ENCODE measurements at places on chromosomes 5 and 9.

DNA sequence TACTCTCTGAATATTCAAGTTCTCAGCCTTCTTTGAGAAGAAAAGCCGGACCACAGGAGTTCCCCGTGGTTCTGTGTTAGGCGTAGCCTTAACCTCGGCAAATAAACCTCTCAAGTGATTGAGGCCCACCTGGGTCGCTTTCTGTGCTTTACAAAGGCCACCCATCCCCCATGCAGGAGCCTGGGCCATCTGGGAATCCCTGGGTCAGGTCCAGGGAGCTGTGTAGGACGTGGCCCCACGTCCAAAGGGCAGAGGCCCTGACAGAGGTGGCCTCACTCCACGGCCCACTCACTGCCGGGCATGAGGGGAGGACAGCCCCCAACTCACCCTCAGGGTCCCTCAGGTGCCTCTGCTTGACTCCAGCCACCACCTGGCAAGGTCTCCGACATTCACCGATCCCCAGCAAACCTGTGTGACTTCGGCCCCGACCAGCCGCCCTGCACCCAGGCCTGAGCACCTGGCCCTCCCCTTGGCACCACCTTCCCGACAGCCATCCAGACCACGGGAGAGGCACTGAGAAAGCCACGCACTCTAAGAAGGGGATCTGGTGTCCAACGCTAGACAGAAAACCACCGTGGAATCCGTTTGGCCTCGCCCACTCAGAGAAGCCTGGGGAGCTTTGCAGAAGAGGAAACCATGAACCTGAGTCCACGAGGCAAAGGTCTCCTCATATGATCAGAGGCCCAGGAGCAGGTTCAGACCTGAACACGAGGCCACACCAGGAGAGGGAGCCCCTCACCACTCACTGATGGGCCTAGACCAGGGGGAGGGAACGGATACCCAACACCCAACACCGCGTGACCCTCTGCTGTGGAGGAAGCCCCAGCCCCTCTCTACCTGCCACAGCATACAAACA is 4.5 kb downstream of the SLC12A7 start:
- no peak for DNase-seq

DNA sequence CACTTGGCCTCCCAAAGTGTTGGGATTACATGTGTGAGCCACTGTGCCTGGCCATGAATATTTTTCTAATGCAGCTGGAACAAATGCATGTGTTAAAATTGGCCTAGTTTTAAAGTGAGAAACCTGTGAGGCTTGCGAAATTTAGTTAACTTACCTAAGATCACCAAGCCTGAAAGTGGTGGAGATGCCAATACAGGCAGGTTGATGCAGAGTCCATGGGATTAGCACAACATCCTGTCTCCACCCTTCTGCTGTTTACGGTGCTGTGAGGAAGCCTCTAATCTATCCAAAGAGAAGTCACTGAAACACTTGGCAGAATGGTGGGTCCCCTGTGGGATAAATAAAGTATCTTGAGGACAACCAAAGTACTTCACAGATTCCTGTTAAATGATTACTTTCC is 98.2 kb downstream of the PCSK5 start:
- DNase-seq, result no peak

GRCh38 chr5:58455480-58455879 is 4.4 kb downstream of the PLK2 start:
- DNase-seq, result peak; percentile 43

- DNase-seq, result no peak
These were observed 58.3 kb downstream of the SPOCK1 start for GRCh38 chr5:137440795-137441194.

- no peak for DNase-seq
These were observed 5.8 kb downstream of the ERGIC1 start for GRCh38 chr5:172839669-172840431.

DNA sequence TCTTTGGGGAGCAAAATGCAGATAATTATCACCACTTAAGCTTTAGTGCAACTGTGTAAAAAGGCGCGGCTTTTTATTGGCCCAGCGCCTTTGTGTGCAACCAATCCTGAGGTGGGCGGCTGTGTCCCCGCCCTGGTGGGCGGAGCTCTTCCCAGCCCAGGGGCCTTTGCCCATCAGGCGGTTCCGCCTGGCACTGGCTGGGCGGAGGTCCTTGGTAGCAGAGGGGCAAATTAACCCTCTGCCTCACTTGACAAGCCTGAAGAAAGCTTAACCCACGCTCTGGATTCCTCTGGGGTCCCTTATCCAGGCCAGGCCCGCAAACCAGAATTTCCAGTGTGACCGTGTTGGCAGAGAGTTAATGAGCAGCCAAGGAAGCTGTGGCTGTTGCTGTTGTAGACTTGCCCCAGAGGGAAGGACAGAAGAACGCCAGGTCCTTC is 12.8 kb upstream of the NIPAL4 start:
- DNase-seq, result no peak

DNA sequence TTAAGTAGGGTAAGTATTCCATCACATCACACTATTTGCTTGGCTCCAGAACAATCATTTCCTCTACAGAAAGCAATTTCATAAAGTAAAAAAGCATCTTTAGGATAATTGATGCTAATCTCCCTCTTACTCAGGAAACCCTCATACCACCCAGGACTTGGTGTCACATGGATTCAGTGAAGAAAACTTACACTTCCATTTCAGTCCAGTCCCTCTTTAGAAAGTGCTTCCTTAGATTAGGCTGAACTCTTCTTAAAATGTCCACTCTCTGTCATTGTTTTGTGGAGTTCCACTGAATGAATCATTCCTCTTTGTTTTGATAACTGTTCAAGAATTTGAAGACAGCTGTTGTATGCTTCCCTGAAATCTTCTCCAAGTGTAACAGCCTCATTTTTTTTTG is 144.0 kb upstream of the ZNF462 start:
- peak; percentile 51 for DNase-seq

GRCh38 chr9:82457298-82457697 is 468.7 kb downstream of the SPATA31D1 start:
- no peak for DNase-seq

GRCh38 chr9:37706290-37706689 is 47.3 kb upstream of the TRMT10B start:
- no peak for DNase-seq

GRCh38 chr5:94777056-94777880 is 158.8 kb downstream of the SLF1 start:
- no peak for DNase-seq

DNA sequence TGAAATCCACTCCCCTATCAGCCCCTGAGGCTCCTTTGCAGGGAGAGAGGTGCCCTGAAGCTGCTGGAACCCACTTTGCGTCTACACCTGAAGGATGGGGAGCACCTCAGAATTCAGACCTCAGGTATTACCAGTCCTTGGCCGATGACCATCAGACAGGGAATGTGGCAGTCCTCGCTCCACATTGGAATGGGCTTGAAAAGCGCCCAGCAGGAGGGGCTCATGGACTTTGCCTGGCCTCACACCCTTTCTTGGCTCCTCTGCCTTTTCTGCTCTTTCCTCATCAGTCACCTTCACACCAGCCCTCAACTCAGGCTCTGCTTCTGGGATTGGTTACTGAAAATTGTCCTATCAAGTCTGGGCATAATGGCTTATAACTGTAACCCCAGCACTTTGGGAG is 83.9 kb downstream of the BARX1 start:
- DNase-seq, result no peak

DNA sequence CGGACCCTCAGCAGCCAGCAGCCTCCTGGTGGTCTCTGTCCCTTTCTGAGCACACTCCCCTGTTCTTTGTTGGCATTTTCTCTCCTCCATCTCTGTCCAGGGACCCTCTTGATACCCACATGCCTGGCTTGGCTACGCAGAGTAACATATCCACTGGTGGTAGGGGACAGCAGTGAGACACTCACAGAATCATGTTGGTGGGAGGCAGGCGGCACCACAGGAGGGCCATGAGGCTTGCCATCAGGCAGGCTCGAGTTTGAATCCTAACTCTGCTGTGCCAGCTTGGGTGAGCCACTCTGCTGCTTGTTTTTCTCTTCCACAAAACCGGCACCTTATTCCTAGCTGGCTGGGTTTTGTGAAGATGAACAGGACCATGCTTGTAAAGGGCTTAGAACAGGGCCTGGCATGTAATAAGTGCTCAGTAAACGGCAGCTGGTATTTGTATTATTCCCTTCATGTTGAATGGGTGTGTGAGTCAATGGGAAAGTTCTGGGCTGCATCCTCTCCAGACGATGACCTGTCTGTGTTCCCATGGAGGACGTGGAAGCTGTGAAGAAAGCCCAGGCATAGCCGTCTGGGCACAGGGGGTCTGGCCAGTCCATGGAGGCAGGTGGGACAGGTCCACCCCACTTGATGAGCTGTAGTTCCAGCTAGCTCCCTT is 2.3 kb downstream of the COL27A1 start:
- no peak for DNase-seq

- peak; percentile 22 for DNase-seq
These were observed 382.9 kb upstream of the RFX3 start for GRCh38 chr9:3908731-3909130.

DNA sequence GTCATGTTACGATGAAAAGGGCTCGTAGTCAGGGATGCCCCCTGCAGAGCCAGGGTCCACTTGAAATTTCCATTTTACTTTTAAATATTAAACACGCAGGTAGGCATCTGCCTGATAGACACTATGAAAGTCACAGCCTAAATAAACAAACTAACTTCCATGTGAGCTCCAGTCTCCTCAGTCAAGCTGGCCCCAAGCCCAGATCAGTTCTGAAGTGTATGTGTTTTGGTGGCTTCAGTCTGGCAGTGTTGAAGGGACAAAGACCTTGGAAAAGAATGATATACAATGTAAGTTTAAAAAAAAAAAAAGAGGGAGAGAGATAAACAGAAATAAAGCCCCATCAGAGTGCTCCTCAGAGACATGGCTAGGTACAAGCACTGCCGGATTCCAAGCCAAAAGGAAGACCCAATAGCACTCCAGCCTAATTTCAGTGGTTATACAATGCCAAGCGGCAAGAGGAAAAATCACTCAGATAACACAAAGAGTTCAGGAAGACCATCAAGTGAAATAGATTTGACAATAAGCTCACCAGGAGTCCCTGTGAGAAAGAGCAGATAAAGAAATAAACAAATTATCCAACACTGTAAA is 181.0 kb downstream of the BNC2 start:
- DNase-seq, result peak; percentile 41

DNA sequence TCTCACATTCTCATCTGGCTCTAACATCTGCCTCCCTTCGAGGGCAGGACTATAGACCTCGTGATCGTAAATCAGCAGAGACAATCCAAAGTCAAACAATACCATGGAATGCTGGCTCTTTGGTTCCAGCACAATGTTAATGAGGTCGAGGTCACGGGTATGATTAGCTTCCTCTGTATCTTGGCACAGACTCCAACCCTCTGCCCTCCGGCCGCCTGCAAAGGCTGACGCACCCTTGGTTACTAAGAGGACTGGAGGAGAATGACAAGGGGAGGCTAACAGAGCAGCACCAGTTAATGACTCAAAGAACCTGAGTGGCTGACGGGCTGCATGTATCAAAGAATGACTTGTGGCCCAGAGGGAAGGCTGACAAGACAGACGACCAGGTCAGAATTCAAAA is 10.1 kb downstream of the LHFPL2 start:
- DNase-seq, result peak; percentile 98

DNA sequence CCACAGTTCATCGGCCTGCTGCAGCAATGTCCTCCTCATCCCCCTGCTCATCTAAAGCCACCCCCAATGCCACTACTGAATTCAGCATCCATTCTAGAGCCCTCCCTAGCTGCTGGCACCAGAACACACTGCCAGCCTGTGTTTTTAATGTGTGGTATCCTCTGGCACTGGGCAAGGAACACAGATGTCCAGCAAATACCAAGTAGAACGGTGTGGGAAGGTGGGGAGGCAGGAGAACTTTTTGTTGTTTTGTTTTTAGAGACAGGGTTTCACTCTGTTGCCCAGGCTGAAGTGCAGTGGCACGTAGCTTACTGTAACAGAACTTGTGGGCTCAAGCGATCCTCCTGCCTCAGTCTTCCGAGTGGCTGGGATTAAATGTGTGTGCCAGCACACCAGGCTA is 4.7 kb downstream of the HDHD3 start:
- no peak for DNase-seq

GRCh38 chr9:94002316-94003140 is 47.4 kb upstream of the BARX1 start:
- DNase-seq, result peak; percentile 72

DNA sequence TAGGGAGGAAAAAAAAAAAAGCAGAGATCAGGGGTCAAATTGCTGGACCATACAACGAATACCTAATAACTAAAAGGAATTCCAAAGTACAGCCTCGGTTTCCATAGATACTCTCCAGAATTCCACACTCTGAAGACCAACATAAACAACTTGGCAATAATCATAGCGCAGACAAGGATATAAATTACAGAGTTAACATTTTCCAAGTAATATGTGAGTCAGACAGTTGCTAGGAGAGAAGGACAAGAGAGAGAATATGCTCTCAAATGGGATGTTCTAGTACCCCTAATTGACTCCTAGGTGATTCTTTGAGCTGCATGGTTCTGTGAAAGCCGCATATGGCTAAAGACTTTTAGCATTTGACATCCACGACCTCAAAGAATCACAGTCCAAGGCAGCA is 165.2 kb downstream of the FRMD3 start:
- DNase-seq, result no peak

GRCh38 chr5:1177826-1178528 is 23.4 kb upstream of the SLC6A19 start:
- no peak for DNase-seq

- peak; percentile 88 for DNase-seq
These were observed 93.4 kb downstream of the SIL1 start for GRCh38 chr5:139104577-139105276.

DNA sequence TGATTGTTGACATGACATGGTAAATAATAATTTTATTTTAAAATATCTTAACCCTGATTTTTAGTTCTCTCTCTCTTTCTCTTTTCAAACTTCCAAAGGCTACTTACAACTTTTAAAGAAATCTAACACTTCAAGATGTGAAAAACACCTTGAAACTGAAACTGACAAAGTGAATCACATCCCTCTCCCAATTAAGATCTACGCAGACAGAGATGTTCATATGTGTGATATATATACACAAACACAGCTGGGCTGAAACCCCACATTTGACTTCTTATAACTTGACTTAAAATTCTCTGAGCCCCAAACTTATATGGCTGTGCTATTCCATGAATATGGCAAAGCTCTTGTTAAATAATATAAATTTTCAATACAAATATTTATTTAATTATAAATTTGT is 261.2 kb upstream of the PTPRD start:
- DNase-seq, result no peak

DNA sequence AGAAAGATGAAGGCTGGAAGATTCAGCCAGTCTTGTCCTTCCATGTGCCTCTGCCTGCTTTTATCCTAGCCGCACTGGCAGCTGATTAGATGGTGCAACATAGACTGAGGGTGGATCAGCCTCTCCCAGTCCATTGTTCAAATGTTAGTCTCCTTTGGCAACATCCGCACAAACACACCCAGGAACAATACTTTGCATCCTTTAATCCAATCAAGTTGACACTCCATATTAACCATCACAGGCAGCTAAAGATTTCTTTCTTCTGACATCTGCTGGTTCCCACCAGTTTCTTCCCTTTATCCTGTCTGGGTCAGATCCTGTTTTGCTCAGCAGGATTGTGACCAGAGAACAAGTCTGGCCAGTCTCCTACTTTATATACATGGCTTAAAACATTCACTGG is 276.5 kb upstream of the TYRP1 start:
- DNase-seq, result no peak

- DNase-seq, result peak; percentile 20
These were observed 131.8 kb upstream of the ACOT12 start for GRCh38 chr5:81525690-81526089.

- no peak for DNase-seq
These were observed 29.1 kb upstream of the ZFAND5 start for GRCh38 chr9:72394066-72394465.

Data from cardiac fibroblast (primary cell).